NCI-H69 (cell line): ENCODE measurements at places on chromosomes 16 and 17.

- DNase-seq, result no peak
These were observed 999 bp downstream of the XYLT1 start for GRCh38 chr16:17469741-17470181.

DNA sequence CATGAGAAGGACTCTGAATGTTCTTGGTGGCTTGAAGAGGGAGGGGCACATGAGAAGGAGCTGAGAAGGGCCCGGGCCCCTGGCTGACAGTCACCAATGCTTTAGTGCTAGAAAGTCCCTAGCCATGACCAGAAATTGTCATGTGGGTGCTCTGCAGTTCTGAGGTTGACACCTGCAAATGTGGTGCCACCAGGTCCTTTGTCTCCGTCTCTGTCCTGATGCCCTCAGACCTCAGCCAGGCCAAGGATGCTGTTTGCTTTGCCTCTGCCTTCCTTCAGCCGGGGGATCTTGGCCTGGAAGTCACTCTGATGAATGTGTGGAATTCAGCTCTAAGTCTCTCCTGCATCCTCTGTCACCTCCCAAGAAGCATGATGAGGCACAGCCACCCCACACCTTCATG is 63.6 kb downstream of the TNFRSF13B start:
- no peak for DNase-seq

- peak; percentile 6 for DNase-seq
These were observed 27.5 kb downstream of the ZCCHC14 start for GRCh38 chr16:87465306-87465705.

GRCh38 chr17:3043737-3044365 is 19.6 kb downstream of the OR1D5 start:
- peak; percentile 46 for DNase-seq

GRCh38 chr17:50952889-50953288 is 86.7 kb upstream of the TOB1 start:
- peak; percentile 42 for DNase-seq

GRCh38 chr16:9165681-9166080 is 74.2 kb downstream of the HAPSTR1 start:
- DNase-seq, result no peak

- DNase-seq, result peak; percentile 72
These were observed 1.3 kb downstream of the NAGS start for GRCh38 chr17:44005527-44006271.

DNA sequence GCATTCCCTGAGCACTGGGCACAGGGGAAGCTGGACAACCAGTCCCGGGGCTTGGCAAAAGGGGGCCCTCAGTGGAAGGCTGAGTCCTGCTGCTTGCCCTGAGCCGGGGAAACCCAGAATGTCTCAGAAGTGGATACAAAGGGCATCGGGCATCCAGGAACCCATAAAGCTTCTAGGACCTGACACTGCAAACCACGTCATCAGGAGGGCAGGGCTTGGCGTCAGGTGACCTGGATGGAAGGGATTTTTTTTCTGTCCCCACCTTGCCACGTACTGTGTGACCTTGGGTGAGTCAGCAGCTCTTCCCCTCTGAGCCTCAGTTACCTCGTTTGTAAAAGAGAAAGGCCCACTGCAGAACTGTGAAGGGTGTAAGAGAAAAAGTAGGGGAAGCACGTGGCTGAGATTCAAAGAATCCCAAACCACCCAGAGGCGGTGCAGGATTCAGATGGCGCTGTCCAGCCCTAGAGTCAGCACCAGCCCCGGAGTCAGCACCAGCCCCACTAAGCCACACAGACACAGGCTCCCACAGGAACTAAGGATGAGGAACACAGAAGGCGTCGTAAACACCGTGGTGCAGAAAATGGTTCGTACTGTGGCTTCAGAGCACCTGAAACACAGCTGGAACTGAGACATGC is 53.7 kb downstream of the C16orf95 start:
- DNase-seq, result no peak

GRCh38 chr17:8494021-8494420 is 58.3 kb downstream of the NDEL1 start:
- DNase-seq, result no peak

GRCh38 chr16:2180962-2181923 is 15.2 kb downstream of the CASKIN1 start:
- no peak for DNase-seq

- DNase-seq, result peak; percentile 97
These were observed at the start of gene ADAT1 for GRCh38 chr16:75622761-75623605. ADAT1 (minus strand) TSS chr16:75623281; CDS start chr16:75620799, 2,482 bp downstream.

DNA sequence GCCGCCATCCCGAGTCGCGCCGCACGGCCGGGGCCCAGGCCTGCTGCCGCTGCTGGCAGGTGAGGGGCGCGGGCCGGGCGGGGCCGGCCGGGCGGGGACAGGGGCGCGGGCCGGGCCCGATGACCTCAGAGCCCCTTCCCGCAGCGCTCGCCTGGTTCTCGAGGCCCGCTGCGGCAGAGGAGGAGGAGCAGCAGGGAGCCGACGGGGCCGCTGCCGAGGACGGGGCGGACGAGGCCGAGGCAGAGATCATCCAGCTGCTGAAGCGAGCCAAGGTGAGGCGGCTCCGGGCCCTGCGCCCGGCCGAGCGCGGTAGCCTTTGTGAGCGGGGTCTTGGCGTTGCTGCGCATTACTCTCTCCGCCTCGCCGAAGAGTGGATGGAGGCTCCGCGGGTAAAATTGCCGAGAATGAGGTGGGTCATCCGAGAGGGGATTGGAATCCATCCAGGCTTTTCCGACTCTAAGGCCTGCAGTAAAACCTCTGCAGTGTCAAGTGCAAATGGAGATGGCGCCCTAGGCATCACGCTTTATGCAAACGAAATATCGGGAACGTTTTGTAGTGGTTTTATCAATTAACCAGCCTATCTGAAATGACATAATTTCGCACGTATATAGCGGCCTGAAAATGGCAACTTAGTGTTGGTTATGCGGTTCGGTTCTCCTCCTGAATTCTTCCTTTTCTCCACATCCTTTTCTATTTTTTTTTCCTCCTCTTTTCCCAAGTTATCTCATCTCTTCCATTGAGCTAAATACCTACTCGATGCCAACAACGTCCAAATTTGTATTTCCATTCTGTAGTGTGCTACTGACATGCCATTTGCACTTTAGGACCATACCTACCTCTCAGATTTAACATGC is 577 bp downstream of the TTC19 start:
- DNase-seq, result peak; percentile 71

DNA sequence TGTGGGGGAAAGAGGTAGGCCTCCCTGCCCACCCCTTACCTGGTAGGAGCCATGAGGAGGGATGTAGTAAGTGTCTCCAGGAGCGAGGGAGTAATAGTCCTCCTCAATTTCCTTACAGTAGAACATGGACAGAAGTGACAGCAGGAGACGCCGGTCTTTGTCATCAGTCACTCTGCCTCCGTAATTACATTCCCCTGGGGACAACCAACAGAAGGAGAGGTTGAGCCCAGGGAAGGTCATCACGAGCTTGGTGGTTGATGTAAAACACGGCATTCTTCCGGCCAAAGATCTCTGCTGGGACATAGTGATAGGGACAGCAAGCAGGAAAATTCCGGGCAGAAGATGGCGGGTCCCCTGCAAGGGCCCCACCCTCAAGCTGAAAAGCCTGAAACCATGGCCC is 47.9 kb downstream of the LYRM1 start:
- DNase-seq, result peak; percentile 11

- DNase-seq, result peak; percentile 92
These were observed 13.2 kb downstream of the SREBF1 start for GRCh38 chr17:17823433-17824118.

DNA sequence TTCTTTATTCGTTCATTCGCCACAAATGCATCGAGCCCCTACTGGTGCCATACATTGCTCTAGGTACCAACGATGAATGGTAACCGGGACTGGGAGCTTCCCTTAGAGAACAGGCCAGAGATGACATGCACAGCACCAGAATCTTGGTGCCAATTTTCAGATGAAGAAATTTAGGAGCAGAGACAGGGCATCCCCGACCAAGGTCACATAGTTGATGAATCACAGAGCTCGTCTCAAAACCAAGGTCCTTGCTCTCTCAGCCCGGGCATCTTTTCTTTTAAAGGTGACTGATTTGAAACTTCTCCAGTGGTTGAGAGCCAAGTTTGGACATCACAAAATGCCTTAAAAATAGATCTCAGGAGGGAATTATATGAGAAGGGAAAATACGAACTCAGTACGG is 73.2 kb upstream of the C16orf82 start:
- DNase-seq, result no peak

DNA sequence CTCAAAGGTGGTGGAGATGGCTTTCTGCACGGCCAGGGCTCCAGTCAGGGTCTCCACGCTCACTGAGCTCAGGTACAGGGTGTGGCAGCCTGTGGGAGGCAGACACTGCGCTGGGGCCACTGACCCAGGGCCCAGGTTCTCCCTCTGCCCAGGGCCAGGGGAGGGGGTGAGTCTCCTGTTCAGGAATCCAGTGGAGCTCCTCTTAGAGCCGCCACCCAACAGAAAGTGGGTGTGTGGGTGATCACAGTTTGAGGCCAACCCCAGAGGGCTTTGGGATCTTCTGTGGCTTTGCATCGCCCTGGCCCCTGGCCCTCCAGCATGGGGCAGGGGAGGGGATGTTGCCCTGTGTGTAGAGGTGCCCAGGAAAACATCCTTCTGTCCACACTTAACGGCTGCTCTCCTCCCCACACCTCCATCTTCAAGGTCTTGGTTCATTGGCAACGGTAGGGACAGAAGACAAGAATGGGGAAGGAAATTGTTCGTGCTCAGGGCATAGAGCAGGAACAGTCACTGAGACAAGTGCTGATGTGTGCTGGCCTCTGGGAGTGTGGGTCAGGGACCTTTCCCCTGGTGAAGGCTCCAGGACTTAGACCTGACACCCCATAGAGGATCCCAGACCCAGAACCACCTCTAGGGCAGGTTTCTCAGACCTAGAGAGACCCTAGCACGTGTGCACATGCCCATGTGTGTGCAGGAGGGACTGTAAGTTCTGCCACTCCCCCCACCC is 21.5 kb downstream of the TNS4 start:
- no peak for DNase-seq

DNA sequence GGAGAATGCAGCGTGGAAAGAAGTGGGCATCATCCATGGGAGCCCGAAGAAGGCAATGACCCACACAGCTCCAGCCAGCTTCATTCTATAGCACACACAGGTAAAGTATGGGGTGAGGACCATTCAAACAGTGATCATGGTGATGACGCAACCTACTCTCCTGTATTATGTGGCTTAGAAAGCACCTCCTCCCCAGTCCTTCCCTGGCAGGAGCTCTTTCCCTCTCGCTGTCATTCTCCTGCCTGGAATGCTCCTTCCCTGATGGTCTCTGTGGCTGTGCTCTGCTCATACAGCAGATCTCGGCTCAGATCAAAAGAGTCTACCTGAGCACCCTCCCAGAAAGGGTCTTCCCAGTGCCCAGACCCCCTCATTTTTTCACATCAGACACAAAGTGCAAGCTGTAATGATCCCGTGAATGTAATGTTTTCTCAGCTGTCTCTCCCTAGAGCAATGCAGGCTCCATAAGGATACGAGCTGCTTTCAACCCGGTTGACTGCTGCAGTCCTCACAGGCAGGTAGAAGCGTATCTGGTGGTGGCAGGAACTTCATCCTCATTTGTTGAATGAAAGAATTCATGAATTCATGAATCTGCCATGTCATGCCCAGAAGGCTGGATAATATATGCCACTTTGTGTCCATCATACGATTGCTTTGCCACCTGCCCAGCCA is 248.8 kb downstream of the HS3ST3A1 start:
- DNase-seq, result no peak

DNA sequence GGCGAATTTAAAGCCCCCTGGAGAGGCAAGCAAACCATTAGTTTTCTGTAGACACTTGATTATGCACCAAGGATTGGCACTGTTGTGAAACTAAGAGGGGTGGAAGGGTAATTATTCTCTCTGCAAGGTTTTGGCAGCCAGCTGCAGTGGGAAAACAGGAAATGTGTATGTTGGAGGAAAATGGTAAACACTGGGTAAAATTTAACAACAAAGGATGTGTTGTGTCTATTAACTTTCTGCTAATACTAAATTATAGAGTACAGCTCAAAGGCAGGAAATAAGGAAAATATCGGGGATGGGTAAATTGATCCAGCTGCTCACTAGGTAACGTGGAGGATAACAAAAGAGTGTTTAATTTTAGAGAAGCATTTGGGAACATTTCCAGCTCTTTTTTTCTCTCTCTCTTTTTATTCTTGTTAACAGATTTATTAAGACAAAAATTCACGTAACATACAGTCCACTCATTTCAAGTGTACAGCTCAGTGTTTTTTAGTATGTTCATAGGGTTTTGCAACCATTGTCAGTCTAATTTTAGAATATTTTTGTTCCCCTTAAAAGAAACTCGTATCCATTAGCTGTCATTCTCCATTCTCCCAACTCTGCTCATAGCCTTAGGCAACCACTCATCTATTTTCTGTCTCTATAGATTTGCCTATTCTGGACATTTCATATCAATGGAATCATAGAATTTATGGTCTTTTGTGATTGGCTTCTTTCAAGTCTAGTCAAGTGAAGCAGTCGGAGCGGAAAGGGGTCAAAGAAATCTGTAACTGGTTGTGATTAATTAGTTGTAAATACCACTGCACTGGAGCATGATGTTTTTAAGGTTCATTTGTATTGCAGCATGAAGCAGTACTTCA is 41.8 kb downstream of the TANGO6 start:
- DNase-seq, result peak; percentile 91

DNA sequence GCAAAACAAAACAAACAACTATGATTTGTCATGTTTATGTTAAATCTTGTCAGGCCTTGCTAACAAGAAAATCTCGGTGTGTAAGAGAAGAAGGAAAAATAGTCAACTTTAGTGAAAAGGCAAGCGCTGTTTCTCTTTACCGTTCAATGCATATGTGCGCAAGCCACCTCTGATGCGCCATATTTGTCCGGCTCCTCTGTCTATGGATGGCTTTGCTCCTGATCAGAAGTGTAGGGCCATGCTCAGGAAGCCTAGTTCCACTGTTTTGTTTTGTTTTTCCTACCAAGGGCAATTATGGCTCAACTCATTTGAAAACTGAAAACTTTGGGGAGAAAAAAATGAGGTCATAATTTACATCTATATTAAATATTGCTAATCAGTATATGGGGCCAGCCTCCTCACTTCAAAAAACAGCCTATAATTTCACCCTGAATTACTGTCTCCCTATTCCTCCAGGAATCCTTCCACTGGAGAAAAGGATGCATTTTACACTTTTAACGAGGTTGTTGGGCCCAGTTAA is 4.5 kb downstream of the MAF start:
- DNase-seq, result no peak

DNA sequence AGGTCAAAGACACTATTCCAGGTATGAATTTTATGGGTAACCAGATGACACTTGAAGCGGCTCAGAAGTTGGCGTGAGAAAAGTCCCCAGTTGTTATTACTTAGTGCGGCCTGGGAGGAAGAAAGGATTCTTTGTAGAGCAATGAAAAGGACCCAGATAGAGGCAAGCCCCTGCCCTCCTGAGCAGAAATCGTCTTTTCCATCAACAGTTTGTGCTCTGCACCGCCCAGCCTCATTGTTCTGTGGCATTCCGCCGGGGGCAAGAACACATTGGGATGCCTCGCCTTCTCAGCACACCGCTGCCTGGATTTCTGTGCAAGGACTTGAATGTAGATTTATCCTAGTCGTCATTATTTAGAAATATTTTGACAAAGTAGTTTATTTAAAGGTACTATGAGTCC is 32.7 kb upstream of the CRHR1 start:
- no peak for DNase-seq

GRCh38 chr17:8384801-8385378 is 1.9 kb upstream of the RPL26 start:
- DNase-seq, result no peak

GRCh38 chr17:70166615-70167014 is 2.7 kb upstream of the KCNJ2 start:
- no peak for DNase-seq

- DNase-seq, result peak; percentile 74
These were observed 892 bp downstream of the ABCC1 start for GRCh38 chr16:15950161-15950854.

- no peak for DNase-seq
These were observed 135.2 kb upstream of the ELAC2 start for GRCh38 chr17:13153036-13153435.

GRCh38 chr16:13839577-13839976 is 80.4 kb upstream of the ERCC4 start:
- DNase-seq, result no peak
